Activated CD4-positive, CD25-positive, alpha-beta regulatory T cell (primary cell): ENCODE measurements at places on chromosomes 16 and 17.

DNA sequence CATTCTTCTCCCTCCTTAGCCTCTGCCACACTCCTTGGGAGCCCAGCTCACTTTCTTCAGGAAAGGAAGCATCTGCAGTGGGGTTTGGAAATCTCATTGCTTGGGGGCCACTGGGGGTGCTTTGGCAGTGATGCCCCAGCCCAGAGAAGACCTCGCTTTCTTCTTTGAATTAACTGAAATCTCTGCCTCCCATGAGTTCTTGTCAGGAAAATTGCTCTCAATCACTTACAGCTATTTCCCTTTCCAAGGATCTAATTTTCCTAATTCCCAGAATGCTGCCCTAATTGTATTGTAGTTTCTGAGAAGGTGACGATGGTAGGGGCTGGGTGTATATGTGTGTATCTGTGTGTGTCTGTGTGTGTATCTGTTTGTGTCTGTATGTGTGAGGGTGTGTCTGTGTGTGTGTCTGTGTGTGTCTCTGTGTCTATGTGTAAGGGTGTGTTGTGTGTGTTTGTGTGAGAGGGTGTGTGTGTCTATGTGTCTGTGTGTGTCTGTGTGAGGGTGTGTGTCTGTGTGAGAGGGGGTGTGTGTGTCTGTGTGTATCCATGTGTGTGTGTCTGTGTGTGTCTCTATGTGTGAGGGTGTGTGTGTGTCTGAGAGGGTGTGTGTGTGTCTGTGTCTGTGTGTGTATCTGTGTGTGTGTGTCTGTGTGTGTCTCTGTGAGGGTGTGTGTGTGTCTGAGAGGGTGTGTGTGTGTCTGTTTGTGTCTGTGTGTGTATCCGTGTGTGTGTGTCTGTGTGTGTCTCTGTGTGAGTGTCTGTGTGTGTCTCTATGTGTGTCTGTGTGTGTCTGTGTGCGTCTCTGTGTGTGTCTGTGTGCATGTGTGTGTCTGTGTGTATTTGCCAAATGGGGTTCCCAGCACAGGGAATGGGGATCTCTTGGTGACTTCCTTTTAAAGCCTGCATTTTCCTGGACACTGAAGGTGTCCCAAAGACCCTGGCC lies 83.5 kb upstream of the DNAJA2 start:
- DNase-seq = no peak

DNA sequence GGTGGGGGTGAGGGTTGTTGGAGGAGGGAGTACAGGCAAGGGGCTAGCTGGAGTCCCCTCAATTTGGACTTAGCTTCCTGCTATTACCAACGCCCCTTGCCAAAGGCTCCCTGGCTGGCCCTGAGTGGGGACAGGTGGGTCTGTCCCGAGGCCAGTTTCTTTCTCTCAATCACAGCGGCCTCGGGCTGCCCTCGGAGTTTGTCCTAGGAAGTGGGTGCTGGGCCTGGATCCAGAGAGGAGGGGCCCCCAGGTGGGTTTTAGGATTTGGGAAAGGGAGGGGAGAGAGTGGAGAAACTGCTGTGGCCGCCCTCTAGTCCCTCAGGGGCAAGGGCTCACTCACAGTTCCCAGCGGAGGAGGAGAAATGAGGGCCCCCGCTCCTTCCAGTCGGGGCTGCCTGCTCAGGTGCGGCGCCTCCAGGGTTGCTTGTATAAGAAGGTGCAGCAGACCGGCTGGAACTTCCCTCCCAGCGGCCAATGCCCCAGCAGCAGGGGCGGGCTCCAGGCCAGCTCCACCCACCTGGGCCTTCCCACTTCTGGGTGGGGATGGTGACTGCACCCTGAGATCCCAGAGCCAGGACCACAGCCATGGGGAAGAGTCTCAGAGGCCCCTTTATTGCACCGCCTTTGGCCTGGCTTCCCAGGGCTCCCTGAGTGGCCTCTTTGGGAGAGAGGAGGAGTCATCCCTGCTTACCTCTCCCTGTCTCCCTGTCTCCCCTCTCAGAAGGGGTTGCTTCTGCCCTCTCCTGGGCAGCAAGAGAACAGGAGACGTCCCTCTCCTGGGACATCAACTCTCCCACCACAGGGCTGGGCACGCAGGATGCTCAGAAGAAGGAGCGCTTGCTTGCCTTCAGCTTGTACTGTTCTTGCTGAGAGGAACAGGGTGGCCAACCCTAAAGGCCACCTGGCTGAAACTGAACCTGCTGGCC lies 112.0 kb upstream of the SMURF2 start:
- no peak for DNase-seq

- DNase-seq = no peak
Observed at GRCh38 chr17:39651923-39652586, 13.1 kb upstream of the TCAP start.

DNA sequence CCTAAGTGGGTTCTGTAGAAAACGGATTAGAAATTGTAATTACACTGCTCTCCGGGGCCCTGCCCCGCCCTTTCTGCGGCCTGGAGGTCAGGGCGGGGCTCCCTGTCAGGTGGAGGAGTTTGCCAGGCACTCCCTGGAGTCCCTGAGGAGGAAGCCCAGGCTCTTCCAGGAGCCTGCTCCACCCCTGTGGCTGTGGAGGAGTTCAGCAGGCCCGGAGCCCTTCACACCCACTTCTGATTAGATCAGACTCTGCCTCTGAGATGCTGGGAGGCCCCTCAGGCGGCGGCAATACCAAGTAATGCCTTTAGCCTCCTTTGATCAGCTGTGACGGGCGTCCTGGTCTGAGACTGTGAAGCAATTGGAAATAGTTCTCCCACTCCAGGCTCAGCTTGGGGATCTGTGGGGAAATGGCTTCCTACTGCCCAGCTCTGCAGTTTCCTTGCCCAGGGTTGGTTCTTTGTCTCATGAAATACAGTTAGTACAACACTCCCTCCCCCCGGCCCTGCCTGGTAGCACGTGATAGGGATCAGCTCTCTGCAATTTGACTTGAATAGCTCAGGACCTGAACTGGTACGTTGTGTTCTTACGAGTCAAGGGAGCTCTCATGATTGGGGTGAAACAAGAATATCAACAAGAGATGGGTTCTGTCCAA lies 22.3 kb downstream of the BAIAP2 start:
- DNase-seq = no peak

- DNase-seq = peak; percentile 66
Observed at GRCh38 chr16:30377812-30378235, 3.2 kb downstream of the MYL11 start.

- DNase-seq = no peak
Observed at GRCh38 chr17:2082003-2082781, 27.3 kb downstream of the HIC1 start.

- DNase-seq = no peak
Observed at GRCh38 chr17:80826955-80827645, 164.5 kb upstream of the CHMP6 start.

DNA sequence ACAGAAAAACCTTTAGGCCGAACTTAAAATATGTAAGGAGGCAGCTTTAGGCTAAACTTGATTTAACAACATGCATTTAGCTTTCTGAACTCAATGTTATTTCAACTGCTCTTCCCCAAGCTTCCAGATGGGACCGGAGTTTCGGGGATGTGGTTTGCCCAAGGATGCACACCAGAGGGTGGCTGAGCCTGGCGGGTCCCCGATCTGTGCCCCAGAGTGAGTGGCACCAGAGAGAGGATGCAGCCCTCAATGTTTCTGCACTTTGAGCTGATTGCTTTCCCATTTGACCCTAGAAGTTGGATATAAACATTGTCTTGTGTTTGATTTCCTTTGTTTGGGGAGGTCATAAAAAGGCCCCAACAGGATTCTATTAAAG lies 348.0 kb upstream of the TNRC6C start:
- no peak for DNase-seq

DNA sequence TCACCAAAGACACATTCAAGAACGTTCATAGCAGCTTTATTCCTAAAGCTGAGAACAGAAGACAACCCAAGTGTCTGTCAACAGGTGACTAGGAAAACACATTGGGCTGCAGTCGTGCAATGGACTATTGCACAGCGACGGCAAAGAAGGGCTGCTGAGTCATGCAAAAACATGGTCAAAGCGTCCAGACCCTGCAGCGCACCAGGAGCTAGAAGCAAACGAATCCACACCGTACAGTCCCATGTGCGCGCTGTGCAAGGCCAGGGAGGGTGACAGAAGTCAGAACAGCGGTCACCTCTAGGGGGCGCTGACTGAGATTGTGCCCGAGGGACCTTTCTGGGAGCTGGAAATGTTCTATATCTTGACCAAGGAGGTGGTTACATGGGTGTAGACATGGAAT lies 266.4 kb downstream of the MAF start:
- no peak for DNase-seq

DNA sequence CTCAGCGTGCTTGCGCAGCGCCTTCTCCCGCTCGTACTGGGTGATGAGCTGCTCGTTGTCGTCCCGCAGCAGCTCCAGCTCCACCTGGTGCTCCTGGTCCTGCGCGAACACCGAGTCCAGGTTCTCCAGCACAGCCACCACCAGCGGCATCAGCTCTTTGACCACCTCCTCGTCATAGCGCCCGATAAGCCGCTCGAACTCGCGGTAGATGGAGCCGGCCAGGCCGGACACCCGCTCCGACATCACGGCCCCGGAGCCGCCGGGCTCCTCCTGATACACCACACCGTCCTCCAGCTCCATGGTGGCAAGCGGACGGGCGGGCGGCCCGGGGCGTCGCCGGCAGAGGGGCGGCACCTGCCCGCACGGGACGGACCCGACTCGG lies 320 bp downstream of the SPAG9 start:
- DNase-seq = peak; percentile 39

GRCh38 chr16:3192476-3193019 lies 4.5 kb downstream of the OR1F1 start:
- no peak for DNase-seq

- no peak for DNase-seq
Observed at GRCh38 chr17:8124350-8125153, 646 bp upstream of the HES7 start.

DNA sequence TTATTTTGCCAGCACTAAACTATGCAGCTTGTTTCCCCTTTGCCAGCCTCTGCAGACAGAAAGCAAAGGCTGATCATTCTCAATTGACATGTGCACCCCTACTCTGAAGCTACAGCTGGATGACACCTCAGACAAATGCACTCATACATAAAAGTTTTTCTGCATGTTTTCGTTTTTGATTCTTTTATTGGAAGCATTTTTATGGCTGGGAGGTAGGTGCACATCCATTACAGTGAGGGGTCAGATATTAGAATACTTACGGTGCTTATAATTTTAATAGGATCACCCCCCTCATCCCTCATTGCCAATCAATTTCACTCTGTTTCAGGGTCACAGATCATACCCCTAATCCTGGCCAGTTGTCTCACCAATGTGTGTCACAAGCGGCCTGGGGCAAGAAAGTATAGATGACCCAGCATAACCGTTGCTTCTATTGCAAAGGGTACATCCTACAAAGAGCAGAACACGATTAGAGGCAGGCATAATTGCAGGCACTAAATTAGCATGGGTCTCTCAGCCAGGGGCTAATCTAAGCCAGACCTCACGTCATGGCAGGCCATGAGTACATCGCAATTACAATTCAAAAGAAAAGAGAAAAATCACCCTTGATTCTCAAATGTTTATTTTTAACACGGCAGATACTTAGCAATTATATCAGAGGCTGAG lies 89.5 kb upstream of the SOX9 start:
- no peak for DNase-seq

DNA sequence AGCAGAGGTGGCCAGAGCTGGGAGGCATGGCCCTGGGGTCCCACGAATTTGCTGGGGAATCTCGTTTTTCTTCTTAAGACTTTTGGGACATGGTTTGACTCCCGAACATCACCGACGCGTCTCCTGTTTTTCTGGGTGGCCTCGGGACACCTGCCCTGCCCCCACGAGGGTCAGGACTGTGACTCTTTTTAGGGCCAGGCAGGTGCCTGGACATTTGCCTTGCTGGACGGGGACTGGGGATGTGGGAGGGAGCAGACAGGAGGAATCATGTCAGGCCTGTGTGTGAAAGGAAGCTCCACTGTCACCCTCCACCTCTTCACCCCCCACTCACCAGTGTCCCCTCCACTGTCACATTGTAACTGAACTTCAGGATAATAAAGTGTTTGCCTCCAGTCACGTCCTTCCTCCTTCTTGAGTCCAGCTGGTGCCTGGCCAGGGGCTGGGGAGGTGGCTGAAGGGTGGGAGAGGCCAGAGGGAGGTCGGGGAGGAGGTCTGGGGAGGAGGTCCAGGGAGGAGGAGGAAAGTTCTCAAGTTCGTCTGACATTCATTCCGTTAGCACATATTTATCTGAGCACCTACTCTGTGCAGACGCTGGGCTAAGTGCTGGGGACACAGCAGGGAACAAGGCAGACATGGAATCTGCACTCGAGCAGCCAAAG lies 2.3 kb downstream of the CSF3 start:
- no peak for DNase-seq

- no peak for DNase-seq
Observed at GRCh38 chr16:7722761-7723160, 390.1 kb downstream of the RBFOX1 start.

DNA sequence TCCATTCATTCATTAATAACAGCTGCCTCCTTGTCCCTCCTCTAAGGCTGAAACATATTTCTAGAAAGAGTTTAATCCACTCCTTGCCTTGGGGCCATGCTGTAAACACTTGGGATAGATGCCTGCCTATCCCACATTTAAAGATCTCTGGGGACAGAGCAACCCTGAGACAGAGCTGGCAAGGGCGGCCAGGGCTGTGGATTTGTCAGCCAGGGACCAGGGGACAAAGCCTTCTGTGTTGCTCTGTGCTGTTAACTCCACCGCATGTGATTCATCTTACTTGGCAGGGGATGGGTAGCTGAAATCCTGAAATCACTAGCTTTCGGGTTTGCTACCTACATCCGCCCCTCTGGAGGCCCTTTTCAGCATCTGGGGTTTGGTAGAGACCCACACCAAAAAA lies 392.9 kb downstream of the SLC39A11 start:
- no peak for DNase-seq

- DNase-seq = no peak
Observed at GRCh38 chr16:87369796-87370719, 13.5 kb downstream of the FBXO31 start.

GRCh38 chr17:72222661-72223380 lies 102.0 kb downstream of the SOX9 start:
- no peak for DNase-seq

DNA sequence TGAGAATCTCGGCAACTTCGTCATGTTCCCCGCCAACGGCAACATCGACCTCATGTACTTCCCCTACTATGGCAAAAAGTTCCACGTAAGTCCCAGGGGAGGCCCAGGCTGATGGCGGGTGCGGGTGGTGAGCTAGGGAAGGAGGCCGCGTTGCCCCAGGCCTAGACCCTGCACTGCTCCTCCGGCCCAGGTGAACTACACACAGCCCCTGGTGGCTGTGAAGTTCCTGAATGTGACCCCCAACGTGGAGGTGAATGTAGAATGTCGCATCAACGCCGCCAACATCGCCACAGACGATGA lies 4.8 kb downstream of the ATP1B2 start:
- DNase-seq = no peak

GRCh38 chr16:23148166-23148512 lies 1.1 kb downstream of the USP31 start:
- DNase-seq = no peak

- no peak for DNase-seq
Observed at GRCh38 chr16:30184891-30185682, 1.7 kb downstream of the CORO1A start.

GRCh38 chr16:80852261-80852872 lies 48.0 kb upstream of the CDYL2 start:
- DNase-seq = no peak

GRCh38 chr17:7656958-7657609 lies 6.4 kb downstream of the ATP1B2 start:
- no peak for DNase-seq
